ENCODE measurements at places on chromosomes 11 and 22.
A peak's percentile ranks its signal among the peaks of the same experiment; 100 is the strongest.

- no peak for DNase-seq
Measured at GRCh38 chr11:63592975-63593395, 21.2 kb downstream of the PLAAT3 start.

GRCh38 chr22:19478901-19479354 lies at the start of gene UFD1:
TSS of gene UFD1 (minus strand) at chr22:19479193. CDS start at chr22:19479085, 108 bp downstream.
- DNase-seq = peak; percentile 77

- no peak for DNase-seq
Measured at GRCh38 chr11:74070723-74071492, 62.0 kb upstream of the UCP3 start.

DNA sequence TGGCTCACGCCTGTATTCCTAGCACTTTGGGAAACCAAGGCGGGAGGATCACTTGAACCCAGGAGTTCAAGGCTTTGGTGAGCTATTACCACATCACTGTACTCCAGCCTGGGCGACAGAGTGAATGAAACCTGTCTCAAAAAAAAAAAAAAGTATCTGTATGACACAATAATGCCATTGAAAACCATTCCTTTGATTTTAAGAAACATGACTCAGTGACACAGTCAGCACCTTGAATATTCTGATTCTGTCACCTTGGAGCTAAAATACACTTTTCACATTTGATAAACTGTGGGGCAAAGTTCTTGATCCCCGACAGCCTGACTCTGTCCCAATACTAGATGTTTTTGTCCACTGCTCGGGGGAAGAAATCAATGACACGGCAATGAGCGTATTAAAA lies 16.7 kb upstream of the ELFN2 start:
- DNase-seq = no peak

DNA sequence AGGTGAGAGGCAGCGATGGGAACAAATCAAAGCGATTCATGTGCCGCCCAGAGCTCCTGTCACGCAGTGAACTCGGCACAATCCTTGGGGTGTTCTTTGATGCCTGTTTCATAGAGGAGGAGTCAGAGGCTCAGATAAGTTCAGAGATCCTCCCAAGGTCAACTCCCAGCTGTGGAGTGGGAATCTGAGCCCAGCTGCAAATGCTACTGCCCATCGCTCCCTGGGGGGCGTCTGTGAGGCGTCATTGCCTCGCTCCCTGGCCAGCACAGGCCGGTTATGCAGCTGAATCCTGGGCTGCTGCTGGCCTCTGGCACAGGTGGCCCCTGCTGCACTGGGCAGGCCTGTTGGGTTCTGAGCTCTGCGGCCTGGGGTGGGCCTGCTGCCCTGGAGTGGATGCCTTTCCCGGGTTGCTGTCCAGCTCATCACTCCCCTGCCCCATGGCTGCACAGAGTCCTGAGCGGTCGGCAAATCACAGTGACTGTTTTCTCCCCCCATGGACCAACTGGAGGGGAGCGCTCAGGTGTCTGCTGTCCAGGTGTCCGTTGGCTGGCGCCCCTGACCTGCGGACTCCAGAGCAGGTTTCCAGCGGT lies 36.3 kb upstream of the SHISAL1 start:
- DNase-seq = no peak

GRCh38 chr11:67609316-67609715 lies 2.6 kb downstream of the NDUFV1 start:
- DNase-seq = no peak
